GM12864 (cell line): ENCODE measurements at places on chromosomes 4 and X.

- DNase-seq: no peak
Measured at GRCh38 chr4:183153190-183153916, 54.3 kb downstream of the WWC2 start.

GRCh38 chr4:184649026-184649970 lies at the start of the genes CASP3 and PRIMPOL:
TSS of gene CASP3 (minus strand) at chr4:184649447. CDS start at chr4:184638453, 10,994 bp downstream.
TSS of gene PRIMPOL (plus strand) at chr4:184649738. CDS start at chr4:184657141, 7,403 bp downstream.
- DNase-seq: peak; percentile 75

- no peak for DNase-seq
Measured at GRCh38 chrX:96764864-96765263, 80.2 kb downstream of the DIAPH2 start.

DNA sequence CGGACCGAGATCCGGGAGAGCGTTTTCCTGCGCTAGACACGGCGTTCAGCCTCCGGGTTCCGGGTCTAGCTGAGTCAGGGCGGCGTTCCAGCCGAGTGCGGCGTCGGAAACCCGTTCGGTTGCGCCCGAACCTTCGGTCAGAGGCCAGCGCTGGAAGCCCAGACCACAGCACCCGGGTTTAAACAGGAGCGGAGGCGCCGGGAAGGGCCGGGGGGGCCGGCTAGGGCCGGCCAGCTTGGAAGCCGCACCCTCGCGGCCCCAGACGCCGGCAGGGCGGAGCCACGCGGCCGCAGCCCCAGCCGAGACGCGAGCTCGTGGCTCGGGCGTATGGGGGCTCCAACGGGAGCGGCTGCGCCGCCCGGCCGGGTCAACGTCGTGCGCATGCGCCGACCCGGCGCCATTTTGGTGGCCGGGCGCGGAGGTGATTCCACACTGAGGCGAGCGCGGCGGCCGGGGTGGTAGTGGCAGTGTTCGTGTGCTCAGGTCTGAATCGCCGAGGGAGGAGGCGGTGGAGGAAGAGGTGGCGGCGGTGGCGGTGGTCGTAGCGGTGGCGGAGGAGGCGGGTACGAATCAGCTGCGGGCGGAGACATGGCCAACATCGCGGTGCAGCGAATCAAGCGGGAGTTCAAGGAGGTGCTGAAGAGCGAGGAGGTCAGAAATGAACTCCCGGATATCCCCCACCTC lies at the start of gene UBE2K:
Gene UBE2K, plus strand, starts transcription at position 397 of the 684 bp plus-strand sequence. Its CDS starts 192 bp downstream, at position 589.
- no peak for DNase-seq

DNA sequence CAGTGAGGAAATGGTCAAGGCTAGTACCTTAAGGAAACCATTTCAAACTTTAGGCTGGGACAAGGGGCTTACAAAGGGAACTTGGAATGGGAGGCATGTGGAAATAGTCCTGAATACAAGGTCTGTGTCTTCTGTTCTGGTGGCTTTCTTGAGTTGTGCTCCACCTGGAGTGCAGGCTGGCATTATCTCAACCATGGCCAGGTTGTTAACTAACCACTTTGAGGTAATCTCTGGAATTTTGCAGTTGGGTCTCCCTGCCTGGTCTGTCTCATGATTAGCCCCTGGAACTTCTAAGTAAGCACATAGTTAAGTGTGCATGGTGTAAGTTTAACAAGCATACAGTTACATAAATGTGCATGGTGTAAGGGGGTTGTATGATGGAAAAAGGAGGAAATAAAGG lies 77.5 kb downstream of the PCDH18 start:
- no peak for DNase-seq

DNA sequence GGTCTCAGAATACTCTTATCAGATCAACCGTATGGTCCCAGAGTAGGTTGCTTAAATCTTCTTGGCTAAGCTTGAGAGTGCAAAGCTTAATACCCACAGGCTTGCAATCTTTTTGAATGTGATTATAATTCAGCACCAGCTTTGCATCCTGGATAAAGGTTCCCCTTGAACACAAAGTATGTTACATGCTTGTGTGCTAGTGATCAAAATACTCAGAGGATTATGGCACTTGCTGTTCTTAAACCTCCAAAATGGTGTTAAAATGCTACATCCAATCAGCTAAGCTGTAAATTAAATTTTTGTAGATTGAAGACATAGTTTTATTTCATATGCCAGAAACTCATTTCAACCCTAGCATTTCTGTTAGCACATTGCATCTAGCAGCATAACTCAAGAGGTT lies 812.2 kb upstream of the TENM3 start:
- no peak for DNase-seq

- peak; percentile 8 for DNase-seq
Measured at GRCh38 chr4:98289375-98289774, 28.2 kb downstream of the RAP1GDS1 start.

DNA sequence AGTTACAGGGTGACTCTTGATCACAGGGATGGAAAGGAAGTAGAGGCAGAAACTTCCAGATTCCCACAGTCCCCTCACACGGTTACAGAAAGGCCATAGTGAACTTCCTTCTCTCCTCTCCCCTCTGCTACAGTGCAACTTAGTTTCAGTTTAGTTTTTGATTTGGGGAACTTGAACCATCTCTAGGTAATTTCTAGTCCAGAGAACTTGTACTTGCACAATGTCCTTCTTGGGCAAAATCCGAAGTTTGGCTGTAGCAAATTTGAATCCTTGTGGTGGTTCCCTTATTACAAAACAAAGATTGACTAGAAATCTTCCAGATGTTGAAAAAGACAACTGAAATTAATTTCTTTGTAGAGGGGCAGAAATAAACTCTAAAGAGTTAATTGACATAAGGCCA lies 1.2 kb upstream of the BLTP1 start:
- no peak for DNase-seq

DNA sequence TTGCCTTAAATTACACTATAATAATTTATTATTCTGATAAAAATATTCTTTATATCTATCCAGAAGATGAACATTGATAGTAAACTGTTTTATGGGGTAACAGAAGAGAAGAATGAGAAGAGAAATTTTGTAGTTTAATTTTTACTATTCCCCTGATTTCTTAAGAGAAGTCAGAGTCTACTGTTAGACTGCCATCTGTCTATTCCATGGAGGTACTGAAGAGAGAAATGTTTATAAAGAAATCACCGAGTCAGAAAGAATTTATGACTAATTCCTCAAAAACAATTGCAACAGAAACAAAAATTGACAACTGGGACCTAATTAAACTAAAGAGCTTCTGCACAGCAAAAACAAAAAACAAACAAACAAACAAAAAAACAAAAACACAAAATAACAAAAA lies 149.9 kb downstream of the FGF16 start:
- DNase-seq: no peak

DNA sequence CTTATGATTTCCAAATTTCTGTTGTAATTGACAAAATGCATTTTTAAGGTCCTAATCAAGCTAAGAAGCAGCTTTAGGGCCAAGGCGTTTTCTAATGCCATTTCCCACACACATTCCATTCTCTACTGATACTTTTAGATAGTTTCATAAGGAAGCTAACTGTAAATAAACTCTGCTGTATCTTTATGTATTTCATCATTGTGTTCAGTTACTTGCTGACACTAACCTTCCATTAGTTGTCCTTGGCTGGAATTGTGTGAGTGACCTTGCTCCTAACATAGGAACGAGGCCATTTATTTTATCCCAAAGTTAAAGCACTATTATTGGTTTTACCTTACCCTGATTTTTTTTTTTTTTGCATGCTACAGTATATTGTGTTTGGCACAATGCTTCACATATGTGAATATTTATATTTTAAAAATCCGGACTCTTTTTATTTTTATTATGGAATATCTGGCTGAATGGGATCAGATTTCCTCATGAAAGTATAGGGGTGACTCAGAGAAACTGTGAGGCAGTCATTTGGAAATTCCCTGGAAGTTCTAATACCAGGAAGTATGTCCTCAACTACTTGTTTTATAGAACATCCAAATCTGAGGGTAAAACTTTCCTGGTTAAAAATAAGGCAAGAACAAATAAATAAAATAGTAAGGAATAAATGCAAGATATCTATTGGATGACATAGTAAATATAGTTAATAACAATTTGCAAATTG lies 62.7 kb upstream of the SORBS2 start:
- no peak for DNase-seq

DNA sequence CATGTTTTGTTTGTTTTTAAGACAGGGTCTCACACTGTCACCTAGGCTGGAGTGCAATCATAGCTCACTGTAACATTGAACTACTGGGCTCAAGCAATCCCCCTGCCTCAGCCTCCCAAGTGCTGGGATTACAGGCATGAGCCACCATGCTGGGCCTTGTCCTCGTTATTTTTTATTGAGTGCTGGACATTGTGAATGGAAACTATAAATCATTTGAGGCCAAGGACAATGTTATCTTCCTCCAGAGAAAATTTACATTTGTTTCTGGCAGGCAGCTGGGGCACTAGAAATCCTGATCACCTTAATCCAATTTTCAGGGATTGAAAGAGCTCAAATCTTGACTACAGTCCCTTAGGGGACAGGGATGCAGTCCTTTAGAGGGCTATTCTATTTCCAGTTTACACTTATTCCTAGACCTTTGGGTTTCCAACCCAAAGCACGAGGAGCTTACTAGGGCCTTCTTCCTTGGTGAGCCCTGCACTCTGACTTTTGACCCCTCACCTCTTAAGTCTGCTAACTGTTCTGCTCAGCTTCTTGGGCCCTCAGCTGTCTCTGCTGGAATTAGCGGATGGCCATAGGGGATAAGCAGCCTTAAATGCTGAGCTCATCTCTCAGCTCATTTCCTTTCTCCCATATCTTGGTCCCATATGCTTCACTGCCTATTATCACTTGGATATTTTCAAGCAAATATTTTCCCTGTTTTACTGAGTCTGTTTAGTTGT lies 23.0 kb upstream of the PDZD4 start:
- no peak for DNase-seq

DNA sequence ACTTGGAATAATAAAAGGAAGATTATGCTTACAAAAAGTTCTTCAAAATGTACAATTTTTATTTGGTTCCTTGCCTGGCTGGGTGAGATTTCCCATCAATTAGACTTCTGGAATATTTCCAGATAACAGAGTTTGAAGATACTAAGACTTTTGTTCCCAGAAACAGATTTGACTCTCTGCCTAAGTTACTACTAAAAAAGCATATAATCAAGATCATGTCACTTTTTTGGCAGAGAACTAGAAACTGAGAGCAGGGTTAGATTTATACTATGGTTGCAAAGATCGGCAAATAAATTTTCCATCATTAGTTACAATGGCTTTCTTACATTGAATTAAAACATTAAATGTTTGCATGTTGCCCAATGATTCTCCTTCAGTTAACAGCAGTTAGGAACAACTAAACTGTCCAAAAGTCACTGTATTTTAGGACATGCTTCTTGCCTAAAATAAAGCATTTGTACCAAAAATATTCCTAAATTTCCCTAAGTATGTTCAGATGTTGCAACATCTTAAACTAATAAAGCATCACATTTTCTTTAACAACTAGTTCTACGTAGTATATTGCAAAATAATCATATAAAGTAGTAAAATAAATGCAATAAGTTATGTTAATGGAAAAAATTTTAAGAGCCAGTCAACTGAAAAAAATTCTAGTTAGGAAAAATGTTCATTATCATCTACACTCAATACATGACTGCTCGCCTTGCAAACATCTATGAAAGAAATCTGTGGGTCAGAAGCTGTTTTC lies 73.0 kb downstream of the SEC24D start:
- no peak for DNase-seq

- no peak for DNase-seq
Measured at GRCh38 chr4:84826681-84827080, 139.8 kb downstream of the WDFY3 start.

DNA sequence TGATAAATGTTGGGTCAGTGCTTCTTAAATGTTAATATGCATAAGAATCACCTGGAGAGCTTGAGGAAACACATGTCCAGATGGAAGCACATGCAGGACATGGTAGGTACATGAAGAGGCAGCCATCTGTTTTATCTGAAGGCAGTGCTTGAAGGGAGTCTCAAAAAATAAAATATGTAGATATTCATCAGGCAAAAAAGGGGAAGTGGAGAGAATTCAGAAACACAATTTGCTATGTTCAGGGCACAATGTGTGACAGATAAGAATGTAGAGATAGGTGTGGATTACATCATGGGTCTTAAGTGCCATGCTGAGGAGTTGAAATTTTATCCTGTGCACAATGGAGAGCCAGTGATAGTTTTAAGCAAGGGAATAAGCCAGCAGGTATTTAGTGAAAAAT lies 59.6 kb upstream of the CASK start:
- no peak for DNase-seq

DNA sequence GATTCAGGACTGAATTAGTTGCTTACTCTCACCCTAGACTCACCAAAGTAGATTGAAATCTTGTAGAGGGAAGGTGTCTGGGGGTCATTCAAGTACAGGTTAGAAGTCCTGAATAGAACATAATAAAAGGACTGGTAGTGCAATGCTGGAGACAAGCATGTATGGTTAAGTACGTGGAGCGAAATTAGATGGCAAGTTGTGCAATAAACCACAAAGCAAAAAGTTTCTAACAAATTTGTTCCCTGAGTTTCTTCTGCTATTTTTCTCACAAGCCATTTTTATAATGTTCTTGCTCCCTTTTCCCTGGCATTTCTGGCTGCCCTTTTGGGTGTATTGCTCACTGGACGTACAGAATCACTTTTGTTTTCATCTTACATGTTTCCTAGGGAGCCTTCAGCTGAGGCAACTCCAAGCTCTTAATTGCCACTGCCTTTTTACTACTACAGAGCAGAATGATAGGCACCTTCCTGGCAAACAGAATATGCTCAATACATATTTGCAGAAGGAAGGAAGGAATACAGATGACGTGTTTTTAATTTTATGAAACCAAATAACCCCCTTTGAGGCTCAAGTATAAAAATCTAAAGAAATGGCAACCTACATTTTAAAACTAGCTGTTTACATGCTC lies 23.4 kb downstream of the LANCL3 start:
- DNase-seq: no peak

- DNase-seq: no peak
Measured at GRCh38 chr4:121421594-121421993, 40.8 kb upstream of the QRFPR start.

DNA sequence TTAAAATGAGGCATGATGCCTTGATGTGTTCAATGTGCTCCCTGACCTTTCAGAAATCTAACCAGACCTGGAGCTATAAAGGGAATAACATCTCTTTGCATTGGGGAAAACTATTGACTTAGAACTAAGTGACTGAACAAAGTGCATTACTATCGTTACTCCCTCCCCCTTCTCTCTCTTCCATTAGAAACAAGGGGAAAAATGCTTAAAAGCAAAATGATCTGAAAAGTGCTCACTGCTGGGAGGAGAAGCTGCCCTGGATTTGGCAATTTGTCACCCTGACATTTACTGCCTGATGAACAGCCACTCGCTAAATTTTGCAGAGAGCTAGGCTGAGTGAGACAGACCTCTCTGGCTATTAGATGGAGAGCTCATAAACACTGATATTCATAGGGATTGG lies 48.6 kb upstream of the PARM1 start:
- no peak for DNase-seq

- no peak for DNase-seq
Measured at GRCh38 chrX:21863241-21863640, 7.5 kb downstream of the YY2 start.

GRCh38 chr4:153619811-153620210 lies 64.3 kb upstream of the TLR2 start:
- no peak for DNase-seq

GRCh38 chr4:21893136-21893535 lies 55.4 kb downstream of the KCNIP4 start:
- no peak for DNase-seq

DNA sequence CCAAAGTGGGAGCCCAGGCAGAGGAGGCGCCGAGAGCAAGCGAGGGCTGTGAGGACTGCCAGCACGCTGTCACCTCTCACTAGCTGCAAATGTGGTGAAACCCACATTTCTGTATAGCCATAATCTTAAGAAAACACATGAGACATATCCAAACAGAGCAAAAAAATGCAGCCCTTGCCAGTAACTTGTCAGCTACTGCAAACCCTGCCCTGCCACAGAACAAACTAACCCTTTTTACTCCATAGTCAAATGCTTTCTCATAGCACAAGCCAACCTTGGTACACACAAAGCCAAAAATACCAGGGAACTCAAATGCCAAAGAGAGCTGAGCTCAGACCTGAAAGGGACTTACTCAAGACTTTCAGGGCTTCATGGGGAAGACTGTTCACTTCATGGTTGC lies 14.9 kb upstream of the NXF3 start:
- no peak for DNase-seq
